Hematopoietic multipotent progenitor cell treated with erythropoietin and hydrocortisone succinate and interleukin-3 and kit ligand, for 4 days (in vitro differentiated cells): ENCODE measurements at places on chromosomes 13 and 19.

- peak; percentile 78 for DNase-seq
Measured at GRCh38 chr13:26971990-26972887, 199.4 kb downstream of the USP12 start.

GRCh38 chr13:108927615-108928014 lies 298.2 kb downstream of the MYO16 start:
- no peak for DNase-seq

DNA sequence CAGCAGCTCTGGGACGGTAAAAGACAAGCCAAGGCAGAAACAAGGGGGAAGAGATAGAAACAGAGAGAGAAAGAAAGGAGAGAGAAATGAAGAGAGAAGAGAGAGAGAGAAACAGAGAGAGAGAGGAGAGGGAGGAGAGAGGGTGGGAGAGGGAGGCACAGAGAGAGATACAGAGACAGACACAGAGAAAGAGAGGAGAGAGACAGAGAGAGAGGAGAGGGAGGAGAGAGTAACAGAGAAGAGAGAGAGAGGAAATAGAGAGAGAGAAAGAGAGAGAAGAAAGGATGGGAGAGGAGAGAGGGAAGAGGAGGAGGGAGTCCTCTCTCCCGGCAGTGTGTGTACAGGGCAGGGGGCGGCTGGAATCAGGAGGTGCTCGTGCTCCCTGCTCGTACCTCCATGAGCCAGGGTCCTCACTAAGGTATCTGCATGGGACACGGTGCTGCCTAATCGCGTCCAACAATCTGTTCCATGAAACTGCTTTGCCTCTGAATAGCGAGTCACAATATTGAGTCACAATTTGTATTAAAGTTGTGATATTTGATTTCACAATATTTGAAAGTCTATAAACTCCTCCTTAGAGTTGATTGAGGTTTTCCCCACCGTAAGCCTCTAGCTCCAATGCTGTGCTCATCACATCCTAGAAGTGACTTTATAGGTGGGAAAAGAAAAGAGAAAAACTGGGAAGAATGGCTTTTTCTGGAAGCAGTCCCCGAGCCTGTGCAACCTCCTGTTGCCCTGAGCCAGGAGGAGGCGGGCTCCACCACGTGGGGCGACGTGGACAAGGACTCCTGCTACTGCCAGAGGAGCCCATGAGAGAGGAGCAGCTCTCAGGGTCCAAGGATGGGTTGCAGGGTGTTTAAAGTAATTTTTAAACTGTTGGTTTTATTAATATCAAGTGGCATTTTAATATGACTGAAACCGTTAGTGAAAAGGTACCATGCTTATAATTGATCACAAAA lies 81.7 kb upstream of the ARHGEF7 start:
- no peak for DNase-seq

- no peak for DNase-seq
Measured at GRCh38 chr13:85368686-85369085, 430.5 kb downstream of the SLITRK6 start.

GRCh38 chr13:40969169-40969901 lies 49.8 kb downstream of the ELF1 start:
- peak; percentile 49 for DNase-seq
